ENCODE measurements at places on chromosomes 6 and 20.

- peak; percentile 65 for DNase-seq
These were observed 78.3 kb downstream of the ATG5 start for GRCh38 chr6:106247293-106247692.

DNA sequence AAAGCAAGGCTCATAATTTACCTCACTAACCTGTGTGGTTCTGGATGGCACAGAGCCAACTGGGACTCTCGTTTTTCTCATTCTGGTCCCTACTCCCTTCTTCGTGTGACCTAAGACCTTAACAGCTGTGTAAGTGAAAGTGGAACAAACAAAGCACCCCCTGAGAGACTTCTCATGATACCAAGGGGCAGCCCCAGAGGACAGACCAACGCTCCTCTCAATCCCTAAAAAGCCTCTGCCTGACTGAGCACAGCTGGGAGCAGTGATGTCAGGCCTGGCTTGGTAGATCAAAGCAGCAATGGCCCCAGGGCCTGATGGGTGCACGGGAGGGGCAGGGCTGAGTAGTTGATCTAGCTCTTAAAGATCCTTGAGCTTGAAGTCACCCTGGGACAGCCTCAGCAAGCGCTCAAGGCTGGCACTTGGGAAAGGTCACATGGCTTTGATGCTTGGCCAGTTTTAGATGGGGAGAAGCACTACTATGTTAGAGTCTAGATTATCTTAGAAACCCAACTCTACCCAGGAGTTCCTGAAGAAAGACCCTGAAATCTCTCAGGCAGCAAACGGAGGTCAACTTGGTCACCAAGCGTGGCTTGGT lies 16.2 kb upstream of the TGM2 start:
- no peak for DNase-seq

DNA sequence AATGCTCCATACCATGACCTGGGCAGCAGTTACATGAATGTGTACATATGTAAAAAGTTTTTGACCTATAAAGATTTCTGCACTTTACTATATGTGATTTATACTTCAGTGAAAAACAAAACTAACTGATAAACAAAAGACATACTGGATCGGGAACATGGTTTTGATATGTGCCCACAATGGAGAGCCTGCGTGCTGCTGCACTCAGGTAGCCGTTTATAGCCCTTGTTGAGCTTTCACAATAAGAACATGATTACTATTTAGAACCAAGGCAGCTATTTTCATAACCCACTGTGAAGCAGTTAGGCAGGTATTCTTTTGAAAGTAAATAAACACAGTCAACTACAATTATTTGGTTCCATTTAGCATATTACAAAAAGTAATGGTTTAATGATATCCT lies 195.9 kb upstream of the RAB32 start:
- DNase-seq = no peak

- no peak for DNase-seq
These were observed 167.0 kb downstream of the ERMARD start for GRCh38 chr6:169918239-169918953.

DNA sequence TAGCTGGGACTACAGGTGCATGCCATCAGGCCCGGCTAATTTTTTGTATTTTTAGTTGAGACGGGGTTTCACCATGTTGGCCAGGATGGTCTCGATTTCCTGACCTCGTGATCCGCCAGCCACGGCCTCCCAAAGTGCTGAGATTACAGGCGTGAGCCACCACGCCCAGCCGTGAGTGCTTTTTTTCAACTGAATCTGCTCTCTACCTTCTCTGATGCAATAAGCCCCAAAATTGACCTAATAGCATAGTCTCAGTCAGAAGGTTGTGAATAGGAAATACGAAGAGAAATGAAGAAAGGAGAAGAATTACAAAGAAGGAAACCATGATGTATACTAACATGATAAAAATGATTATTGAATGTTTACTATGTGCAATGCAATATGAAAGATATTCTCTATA lies 33.2 kb downstream of the BEND6 start:
- DNase-seq = no peak

Data from fibroblast of skin of scalp (primary cell).